ENCODE measurements at places on chromosomes 11 and 22.

- ATAC-seq = peak; percentile 28
Measured at GRCh38 chr11:69496631-69497220, 15.3 kb downstream of the LINC01488 start.

- ATAC-seq = no peak
Measured at GRCh38 chr11:67013511-67014045, 9.4 kb upstream of the SYT12 start.

DNA sequence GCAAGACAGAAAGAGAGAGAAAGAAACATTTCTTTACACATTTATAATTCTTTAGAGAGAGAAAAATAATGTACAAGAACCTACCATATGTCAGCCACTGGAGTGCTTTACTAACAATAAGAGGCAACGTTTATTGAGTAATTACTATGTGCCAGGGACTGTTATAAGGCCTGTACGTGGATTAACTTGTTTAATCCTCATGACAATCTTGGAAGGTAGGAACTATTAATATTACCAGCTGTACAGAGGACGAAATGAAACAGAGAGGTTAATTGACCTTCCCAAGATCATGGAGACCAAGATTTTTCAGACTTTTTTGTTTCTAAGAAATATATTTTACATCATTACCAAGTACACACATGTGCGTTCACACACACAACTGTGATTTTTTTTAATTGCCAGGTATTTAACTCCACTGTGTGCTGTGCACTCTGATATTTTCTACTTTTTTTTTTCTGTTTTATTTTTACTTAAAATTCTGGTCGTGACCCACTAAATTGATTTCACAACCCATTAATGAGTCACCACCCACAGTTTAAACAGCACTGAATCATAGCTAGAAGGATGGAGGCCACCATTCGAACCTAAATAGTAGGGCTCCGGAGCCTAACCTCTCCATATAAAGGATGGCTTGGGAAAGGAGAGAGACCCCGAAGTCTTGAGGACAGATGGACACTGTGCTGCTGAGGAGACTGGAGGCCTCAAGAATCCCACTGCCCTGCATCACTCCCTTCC lies 21.4 kb downstream of the CREB3L1 start:
- ATAC-seq = no peak

DNA sequence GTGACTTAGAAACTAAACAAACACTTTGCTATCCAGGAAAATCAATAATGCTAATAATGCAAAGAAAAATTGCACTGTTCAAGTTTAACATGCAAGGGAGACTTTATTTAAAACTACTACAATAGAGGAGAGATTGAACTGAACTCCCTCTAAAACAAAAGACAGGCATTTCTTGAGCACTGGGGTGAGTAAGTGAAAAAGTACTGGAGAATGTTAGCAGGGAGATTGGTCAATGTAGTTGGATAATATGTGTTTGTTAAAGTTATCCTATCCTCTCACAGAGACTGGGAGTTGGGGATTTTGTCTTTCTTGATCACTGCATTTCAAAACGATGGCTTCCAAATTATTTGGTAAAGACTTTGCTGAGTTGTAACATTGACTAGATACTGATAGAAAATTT lies 77.6 kb downstream of the LUZP2 start:
- no peak for ATAC-seq

DNA sequence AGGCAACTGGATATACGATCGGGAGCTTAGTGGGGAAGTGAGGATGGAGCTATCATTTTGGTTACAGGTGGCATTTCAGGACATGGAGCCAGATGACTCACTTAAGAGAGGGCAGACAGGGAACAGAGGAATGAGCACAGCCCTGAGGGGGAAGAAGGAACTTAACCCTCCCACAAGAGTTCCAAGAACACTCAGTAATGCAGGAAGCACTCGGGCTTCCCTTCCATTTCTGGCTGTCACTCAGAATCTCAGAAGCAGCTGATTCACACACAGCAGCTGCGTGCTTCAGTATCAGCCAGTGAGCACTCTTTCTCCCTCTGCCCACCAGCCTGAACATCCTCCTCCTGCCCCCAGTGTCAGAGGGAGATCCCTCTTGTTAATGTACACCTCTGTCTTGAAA lies 34.8 kb downstream of the EFCAB6 start:
- peak; percentile 70 for ATAC-seq

- ATAC-seq = peak; percentile 56
Measured at GRCh38 chr11:11390068-11390771, 37.2 kb upstream of the CSNK2A3 start.

- no peak for ATAC-seq
Measured at GRCh38 chr11:134537941-134538340, 125.9 kb upstream of the B3GAT1 start.

GRCh38 chr11:28384418-28384817 lies 276.2 kb downstream of the METTL15 start:
- peak; percentile 97 for ATAC-seq

DNA sequence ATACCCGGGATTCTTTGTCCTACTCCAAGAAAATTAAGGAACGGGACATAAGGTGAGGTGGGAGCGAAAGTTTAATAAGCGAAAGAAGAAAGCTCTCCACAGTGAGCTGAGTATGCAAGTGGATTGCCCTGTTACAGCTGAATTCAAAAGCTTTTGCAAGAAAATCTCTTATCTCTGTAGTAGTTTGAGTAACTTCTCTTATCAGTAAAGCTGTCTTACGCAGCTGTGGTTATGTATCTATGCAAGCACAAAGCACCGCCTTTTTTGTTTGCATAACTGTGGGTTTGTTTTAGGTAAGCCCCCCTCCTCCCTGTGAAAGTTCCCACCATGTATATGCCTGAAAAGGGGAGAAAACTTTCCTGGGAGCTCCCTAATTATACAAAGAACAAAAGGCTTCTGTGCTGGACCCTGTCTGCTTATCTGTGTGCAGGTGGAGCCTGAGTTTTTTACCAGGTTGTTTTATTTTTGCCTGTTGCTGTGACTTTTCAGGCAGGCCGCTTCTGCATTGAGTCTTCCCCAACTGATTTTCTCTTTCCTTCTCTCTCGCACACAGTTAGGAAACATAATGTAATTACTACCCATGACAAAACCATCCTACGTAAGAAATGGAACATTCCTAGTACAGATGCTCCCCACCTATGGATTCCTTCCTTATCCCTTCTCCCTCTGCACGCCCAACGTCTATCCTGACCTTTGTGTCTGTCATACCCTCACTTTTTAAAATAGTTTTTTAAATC lies 837 bp upstream of the PLAAT5 start:
- no peak for ATAC-seq

- ATAC-seq = peak; percentile 61
Measured at GRCh38 chr22:35835998-35836691, 118.5 kb downstream of the APOL5 start.

GRCh38 chr11:129302386-129303101 lies 73.1 kb upstream of the BARX2 start:
- no peak for ATAC-seq

GRCh38 chr11:128086794-128087193 lies 500.6 kb downstream of the ETS1 start:
- no peak for ATAC-seq

GRCh38 chr22:19172213-19173046 lies 6.1 kb downstream of the SLC25A1 start:
- no peak for ATAC-seq

GRCh38 chr11:128886406-128887124 lies 4.6 kb upstream of the KCNJ5 start:
- peak; percentile 9 for ATAC-seq

DNA sequence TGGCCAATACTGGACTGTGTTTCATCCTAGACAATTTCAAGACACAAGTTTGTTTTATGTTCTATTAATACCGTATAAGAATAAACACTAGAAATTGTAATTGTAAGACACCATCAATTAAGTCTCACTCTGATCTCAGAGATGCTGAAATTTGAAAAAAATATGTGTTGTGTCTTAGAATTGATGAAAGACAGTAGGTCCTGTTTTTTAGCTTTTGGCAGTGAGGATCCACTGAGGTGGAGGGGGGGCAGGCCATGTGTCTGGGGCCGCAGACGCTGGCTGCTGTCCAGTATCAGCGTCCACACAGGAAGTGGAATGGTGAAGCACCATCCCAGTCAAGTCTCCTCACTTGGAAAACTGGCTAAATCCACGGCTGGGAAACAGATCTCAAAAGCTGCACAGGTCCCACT lies 22.5 kb upstream of the ALG8 start:
- no peak for ATAC-seq

DNA sequence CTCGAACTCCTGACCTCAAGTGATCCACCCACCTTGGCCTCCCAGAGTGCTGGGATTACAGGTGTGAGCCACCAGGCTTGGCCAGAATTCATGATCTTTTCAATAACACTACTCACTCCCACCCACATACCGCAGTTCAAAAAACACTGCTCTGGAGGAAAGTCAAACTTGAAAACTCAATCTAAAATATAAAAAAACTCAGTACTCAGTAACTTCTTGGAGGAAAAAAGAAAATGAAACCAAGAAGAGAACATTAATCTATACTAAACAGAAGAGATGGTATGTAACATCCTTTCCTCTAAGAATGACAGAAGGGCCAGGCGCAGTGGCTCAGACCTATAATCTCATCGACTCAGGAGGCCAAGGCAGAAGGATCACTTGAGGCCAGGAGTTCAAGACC lies 58.3 kb downstream of the MRTFA start:
- no peak for ATAC-seq

GRCh38 chr22:45757068-45757467 lies 85.4 kb downstream of the ATXN10 start:
- ATAC-seq = peak; percentile 84

- ATAC-seq = no peak
Measured at GRCh38 chr11:84193706-84194105, 907.5 kb upstream of the CCDC90B start.

GRCh38 chr11:61778357-61778886 lies 14.0 kb downstream of the TMEM258 start:
- ATAC-seq = no peak

DNA sequence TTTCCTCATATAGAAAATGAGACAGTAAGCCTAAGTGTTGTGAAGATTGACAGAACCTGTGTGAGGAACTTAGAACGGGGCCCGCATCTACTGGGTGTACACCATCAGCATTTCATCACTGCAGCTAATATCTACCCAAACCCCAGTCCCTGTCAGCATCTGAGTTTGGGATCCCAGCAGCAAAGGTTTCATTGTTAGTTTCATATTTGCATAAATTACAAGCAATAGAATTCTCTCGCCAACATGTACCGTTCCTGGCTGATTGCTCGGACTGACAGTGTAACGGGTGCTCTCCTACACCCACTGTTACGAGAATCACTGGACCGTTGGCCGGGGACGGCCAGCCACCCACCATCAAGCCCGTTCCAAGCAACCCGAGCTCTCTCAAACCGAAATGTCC lies 10.4 kb upstream of the TMPRSS6 start:
- ATAC-seq = no peak

GRCh38 chr22:21451545-21452520 lies 15.4 kb upstream of the TMEM191C start:
- peak; percentile 10 for ATAC-seq

GRCh38 chr11:66996609-66997273 lies 21.6 kb downstream of the C11orf86 start:
- ATAC-seq = no peak

GRCh38 chr11:123856444-123856843 lies 29.0 kb downstream of the TMEM225 start:
- ATAC-seq = no peak

DNA sequence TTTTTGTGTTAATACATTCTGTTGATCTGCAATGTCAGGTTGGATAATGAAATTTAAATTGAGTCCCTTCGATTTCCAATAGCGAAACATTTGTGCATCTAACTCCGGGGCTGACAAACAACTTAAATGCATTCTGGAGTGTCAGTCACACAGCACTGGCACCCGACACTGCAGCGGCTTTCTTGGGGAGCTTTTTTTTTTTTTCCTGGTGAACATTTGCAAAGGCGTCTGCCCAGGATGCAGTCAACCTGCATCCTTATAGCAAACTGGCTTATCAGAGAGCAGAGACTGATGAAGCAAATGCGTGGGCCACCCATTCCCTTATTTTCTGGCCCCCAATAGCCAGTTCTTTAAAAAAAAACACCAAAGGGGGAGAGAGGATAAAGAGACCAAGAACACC lies 1167.7 kb downstream of the LRRC4C start:
- no peak for ATAC-seq

- ATAC-seq = no peak
Measured at GRCh38 chr22:19688301-19689290, 25.7 kb upstream of the SEPTIN5 start.

GRCh38 chr11:129373489-129373953 lies 2.1 kb upstream of the BARX2 start:
- no peak for ATAC-seq

DNA sequence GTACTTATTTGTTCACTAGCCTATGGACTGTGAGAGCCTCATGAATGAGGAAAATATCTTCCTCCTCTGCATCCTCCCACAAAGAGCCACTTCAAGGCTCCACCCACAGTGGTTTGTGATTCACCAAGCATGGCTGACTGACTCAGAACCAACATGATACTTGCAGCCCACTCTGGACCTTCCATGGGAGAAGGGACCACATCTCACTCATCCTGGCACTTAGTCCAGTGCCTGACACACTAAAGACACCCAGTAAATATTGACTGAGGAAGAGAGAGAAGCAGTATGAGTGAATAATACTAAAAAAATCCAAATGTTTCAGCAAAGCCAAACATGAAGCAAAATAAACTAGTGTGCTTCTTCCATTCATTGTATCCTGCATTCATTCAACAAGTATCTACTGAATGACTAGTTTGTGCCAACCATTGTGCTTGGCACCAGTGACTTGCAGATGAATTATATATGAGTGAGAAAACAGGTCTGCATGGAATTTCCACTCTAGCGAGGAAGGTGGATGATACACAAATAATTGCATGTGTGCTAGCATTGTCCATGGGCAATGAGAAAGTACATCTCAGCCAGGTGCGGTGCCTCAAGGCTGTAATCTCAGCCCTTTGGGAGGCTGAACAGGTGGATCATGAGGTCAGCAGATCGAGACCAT lies 54.9 kb upstream of the BLID start:
- ATAC-seq = no peak

DNA sequence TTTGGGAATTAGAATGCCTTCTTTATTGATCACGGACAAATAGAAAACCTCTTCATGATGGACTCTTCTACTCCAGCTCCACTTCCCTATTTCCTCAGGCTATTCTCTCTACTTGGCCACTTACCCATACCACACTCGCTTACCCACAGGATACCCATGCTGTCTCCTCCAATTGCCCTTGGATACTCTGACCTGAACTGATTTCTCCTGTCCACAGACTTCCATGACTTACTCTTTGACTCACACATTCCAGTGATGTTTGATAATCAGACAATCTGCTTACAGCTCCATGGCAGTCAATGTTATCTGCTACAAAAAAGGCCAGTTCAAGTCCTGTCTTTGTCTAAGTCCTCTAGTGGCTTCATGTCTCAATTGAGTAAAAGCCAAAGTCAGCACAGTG lies 292.0 kb upstream of the CTSC start:
- no peak for ATAC-seq

GRCh38 chr11:1938343-1939005 lies 8.7 kb upstream of the MRPL23 start:
- no peak for ATAC-seq

- no peak for ATAC-seq
Measured at GRCh38 chr11:130095326-130095725, 25.6 kb downstream of the APLP2 start.
